ENCODE measurements at places on chromosomes 3 and 15.

- no peak for DNase-seq
These were observed 540.5 kb downstream of the AGBL1 start for GRCh38 chr15:86620157-86620556.

DNA sequence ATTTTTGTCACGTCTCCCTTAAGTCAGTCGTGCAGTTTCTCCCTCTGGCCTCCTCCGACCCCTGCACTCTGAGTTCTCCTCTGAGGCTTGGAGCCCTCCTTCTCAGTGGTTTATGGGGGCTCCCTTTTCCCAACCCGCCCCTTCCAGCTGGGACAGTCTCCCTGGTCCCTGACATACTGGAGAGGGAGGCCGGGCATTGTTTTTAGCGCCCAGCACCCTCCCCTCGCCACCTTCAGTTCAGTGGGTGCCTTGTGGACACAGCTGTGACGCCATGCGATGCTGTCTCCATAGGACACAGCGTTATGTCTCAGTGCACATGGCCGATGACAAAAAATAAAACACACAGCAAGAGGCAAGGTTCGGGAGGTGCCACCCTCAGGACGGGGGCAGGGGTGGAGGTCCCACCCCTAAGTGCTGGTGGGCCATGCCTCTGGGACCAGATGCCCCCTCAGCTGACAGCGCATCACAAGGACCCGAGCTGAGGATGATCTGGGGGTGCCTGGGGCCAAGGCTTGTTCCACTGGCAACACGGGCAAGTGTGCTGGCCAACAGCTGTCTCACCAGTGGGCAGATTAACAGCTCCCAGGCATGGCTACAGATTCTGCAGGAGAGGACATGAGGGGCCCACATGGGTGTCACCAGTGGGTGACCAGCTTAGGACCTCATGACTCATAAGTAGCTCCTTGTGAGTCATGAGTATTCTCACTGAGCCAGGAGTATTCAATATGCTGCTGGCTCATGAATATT lies 81.6 kb downstream of the PLXNA1 start:
- DNase-seq, result no peak

DNA sequence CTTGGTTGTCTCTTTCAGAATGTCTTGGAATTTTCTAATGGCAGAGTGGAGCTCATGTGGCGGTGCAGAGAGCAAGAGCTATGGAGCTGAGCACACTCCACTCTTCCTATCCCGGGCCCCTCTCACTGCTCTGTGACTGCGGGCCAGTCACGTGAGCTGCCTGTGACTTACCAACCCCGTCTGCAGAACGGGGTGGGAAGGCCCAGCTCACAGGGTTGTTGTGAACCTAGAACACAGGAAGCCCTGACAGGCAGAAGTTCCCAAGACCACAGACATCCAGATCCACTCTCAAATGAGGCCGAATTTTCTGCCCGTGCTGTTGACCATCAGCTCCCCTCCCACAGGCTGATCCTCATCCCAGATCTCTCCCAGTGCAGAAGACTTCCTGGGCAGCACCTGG lies 35.5 kb upstream of the PLXNA1 start:
- no peak for DNase-seq

DNA sequence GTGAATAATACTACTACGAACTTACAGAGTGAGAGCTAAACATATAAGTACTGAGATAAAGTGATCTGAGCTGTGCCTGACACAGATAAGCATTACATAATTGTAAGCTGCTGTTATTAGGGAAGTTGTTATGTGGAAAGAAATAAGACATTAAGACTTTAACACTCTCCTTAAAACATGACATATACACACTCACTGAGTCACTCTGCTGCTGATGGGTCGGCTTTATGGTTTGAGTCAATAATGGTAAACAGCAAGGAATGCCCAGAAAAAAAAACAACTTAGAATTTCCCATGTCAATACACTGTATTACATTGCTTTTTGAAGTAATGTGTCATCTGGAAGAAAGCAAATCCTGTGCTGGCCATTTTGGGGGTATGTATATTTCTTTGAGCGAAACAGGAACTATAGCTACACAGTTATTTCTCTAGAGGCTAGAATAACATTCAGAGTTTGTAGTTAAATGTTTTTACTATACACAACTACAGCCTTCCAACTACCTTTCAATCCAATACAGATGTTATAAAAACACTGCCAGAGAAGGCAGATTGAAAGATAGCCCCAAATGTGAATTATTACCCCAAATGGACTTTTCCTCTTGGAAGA lies 22.8 kb upstream of the SPRED1 start:
- DNase-seq, result no peak

DNA sequence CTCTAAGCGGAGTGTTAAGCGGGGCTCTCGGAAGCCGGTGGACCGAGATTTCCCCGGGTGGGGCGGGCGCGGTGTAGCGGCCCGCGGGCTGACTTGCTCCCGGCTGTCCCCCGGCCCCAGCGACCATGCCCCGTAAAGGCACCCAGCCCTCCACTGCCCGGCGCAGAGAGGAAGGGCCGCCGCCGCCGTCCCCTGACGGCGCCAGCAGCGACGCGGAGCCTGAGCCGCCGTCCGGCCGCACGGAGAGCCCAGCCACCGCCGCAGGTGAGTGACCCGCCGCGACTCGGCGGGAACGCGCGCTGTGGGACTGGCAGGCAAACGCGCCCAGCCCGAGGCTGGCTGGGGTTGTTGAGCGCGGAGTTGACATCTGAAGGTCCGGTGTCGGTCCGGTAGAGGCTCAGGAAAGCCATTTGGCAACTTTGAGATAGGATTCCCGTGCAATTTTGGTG lies 1.3 kb downstream of the SMC4 start:
- no peak for DNase-seq
